Esophagus muscularis mucosa (tissue), 4 donors: ENCODE measurements at places on chromosomes 3 and 15. TPM values are rescaled to one million over a fixed set of nuclear protein-coding genes. Genes with fewer than 3 reads are reported as not detected.

The LDHAL6B gene
- total RNA-seq = not detected

The P2RY13 gene
- total RNA-seq = 1.7 TPM

The SLC9C1 gene
- 0.17 TPM for total RNA-seq

The IVD gene
- 45.8 TPM for total RNA-seq

The RHOV gene
- total RNA-seq = not detected

The LSAMP gene
- total RNA-seq = 3.0 TPM

The ZNF501 gene
- 9.9 TPM for total RNA-seq

The ZNF662 gene
- total RNA-seq = 4.0 TPM

The PPP4R2 gene
- total RNA-seq = 38.6 TPM

The TXNRD3 gene
- 19.5 TPM for total RNA-seq

The FBXL22 gene
- 52.7 TPM for total RNA-seq

The FRMD5 gene
- total RNA-seq = 0.42 TPM

The RARRES1 gene
- total RNA-seq = 35.1 TPM

The TMCC1 gene
- 24.5 TPM for total RNA-seq

The TMEM207 gene
- total RNA-seq = not detected

The ADAMTS7 gene
- total RNA-seq = 4.6 TPM

The ADPRH gene
- total RNA-seq = 15.0 TPM

The CEP152 gene
- 4.2 TPM for total RNA-seq

The AP3B2 gene
- 1.2 TPM for total RNA-seq

The ZNF385D gene
- 11.2 TPM for total RNA-seq

The DPPA2 gene
- not detected for total RNA-seq

The MAPKAPK3 gene
- total RNA-seq = 27.9 TPM

The SLC25A20 gene
- 21.7 TPM for total RNA-seq

The PCCB gene
- total RNA-seq = 32.8 TPM

The THRB gene
- total RNA-seq = 68.6 TPM

The GHSR gene
- not detected for total RNA-seq

The IL5RA gene
- total RNA-seq = 0.42 TPM

The PPP2R3A gene
- total RNA-seq = 19.4 TPM

The CACNA1D gene
- total RNA-seq = 0.75 TPM

The CHDH gene
- total RNA-seq = 2.4 TPM

The ALDH1A3 gene
- total RNA-seq = 46.1 TPM

The SV2B gene
- total RNA-seq = 3.0 TPM

The TEX55 gene
- total RNA-seq = not detected
